Thoracic aorta endothelial cell (primary cell): ENCODE measurements at places on chromosomes 13 and 19. TPM values are rescaled to one million over a fixed set of nuclear protein-coding genes. Genes with fewer than 3 reads are reported as not detected.

IQCN gene
- total RNA-seq, result 0.22 and 0.40 TPM in 2 replicates

ADAMTS10 gene
- total RNA-seq, result 2.4 and 4.0 TPM in 2 replicates

GNA15 gene
- total RNA-seq, result 0.07 and 0.13 TPM in 2 replicates

TNNT1 gene
- total RNA-seq, result 1.0 and 2.9 TPM in 2 replicates

LRRC63 gene
- not detected in 2 replicates for total RNA-seq

KLK1 gene
- total RNA-seq, result not detected in 2 replicates

AP2S1 gene
- 179 and 185 TPM in 2 replicates for total RNA-seq

CGB2 gene
- total RNA-seq, result not detected in 2 replicates

ZNF285 gene
- 3.5 and 3.9 TPM in 2 replicates for total RNA-seq

ZFR2 gene
- total RNA-seq, result not detected in 2 replicates

MLLT1 gene
- total RNA-seq, result 19.8 and 23.0 TPM in 2 replicates

NOTCH3 gene
- total RNA-seq, result 0.22 and 0.80 TPM in 2 replicates

ACER1 gene
- total RNA-seq, result not detected in 2 replicates

C5AR2 gene
- under 0.01 TPM in 1 of 2 replicates, not detected in the other for total RNA-seq

CEACAM8 gene
- total RNA-seq, result not detected in 2 replicates

COQ8B gene
- total RNA-seq, result 19.0 and 21.5 TPM in 2 replicates

CCDC8 gene
- total RNA-seq, result 0.13 and 0.36 TPM in 2 replicates

PROZ gene
- not detected in 2 replicates for total RNA-seq

TRPC4 gene
- total RNA-seq, result 0.53 TPM in 1 of 2 replicates, not detected in the other

CNMD gene
- not detected in 2 replicates for total RNA-seq

SHFL gene
- 15.4 and 15.6 TPM in 2 replicates for total RNA-seq

C19orf81 gene
- total RNA-seq, result 0.40 TPM in 1 of 2 replicates, not detected in the other

ZNF497 gene
- 0.36 and 0.40 TPM in 2 replicates for total RNA-seq

LIM2 gene
- total RNA-seq, result not detected in 2 replicates

EID2 gene
- 10.8 and 13.1 TPM in 2 replicates for total RNA-seq

DBP gene
- 0.80 and 1.3 TPM in 2 replicates for total RNA-seq

KIR2DL4 gene
- not detected in 2 replicates for total RNA-seq

MAB21L1 gene
- total RNA-seq, result 0.13 TPM in 1 of 2 replicates, not detected in the other

ZNF554 gene
- 2.0 and 3.5 TPM in 2 replicates for total RNA-seq

CDC42EP5 gene
- total RNA-seq, result 27.1 and 27.4 TPM in 2 replicates

STOML3 gene
- not detected in 2 replicates for total RNA-seq

CCNA1 gene
- 34.8 and 70.5 TPM in 2 replicates for total RNA-seq

TMEM59L gene
- 0.13 and 0.14 TPM in 2 replicates for total RNA-seq

SIRT6 gene
- total RNA-seq, result 11.3 and 12.4 TPM in 2 replicates
